Endothelial cell of umbilical vein (primary cell): ENCODE measurements at places on chromosomes 12 and 14.
A peak's percentile ranks its signal among the peaks of the same experiment; 100 is the strongest.

DNA sequence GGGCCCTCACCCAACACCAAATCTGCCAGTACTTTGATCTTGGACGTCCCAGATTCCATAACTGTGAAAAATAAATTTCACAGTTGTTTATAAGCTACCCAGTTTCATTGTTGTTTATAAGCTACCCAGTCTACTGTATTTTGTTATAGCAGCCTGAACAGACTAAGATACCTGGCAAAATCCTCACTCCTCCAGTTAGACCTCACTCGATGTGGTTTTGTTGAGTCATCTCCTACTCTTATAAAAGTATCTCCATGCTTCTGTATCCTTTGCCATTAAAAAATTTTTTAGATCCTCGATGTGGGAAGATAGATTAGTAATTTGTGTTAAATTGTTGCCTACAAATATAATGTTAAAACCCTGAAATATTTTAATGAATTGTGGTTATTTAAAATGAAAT, 16.0 kb downstream of the TXNDC16 start:
- H3K27ac ChIP-seq, result no peak overlapping the region
- no peak overlapping the region for H3K4me3 ChIP-seq
- no peak for DNase-seq
- H3K27me3 ChIP-seq, result no peaks in the 10 kb centered on the region

DNA sequence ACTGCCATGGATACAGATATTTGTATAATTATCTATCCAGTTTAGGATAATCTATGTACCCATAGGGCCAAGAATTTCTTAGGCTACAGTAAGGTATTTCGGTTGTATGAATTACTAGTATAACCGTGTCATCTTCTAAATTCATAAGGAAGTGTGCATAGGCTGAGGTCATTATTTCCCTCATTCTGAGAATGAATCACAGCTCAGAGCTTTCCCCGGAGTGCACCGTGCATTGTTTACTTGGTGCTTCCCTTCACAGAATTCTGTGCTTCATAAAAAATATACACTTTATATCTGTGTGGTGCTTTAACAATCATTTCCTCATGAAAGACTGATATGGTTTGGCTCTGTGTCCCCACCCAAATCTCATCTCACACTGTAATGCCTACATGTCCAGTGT, 514.1 kb downstream of the ETNK1 start:
- no peak overlapping the region for H3K27ac ChIP-seq
- DNase-seq, result peak; percentile 52
- no peaks in the 10 kb centered on the region for H3K4me1 ChIP-seq
- no peaks in the 10 kb centered on the region for H3K27me3 ChIP-seq

GRCh38 chr14:78135450-78135891, 34.7 kb upstream of the NRXN3 start:
- no peak for DNase-seq
- H3K27ac ChIP-seq, result no peak overlapping the region
- no peaks in the 10 kb centered on the region for H3K27me3 ChIP-seq
- H3K4me3 ChIP-seq, result no peak overlapping the region
- no peaks in the 10 kb centered on the region for H3K36me3 ChIP-seq

GRCh38 chr12:93772003-93772700, 95.0 kb downstream of the CRADD start:
- H3K4me1 ChIP-seq, result peaks cover 14% of the 10 kb centered on the region
- no peak overlapping the region for H3K27ac ChIP-seq
- H3K36me3 ChIP-seq, result no peaks in the 10 kb centered on the region

DNA sequence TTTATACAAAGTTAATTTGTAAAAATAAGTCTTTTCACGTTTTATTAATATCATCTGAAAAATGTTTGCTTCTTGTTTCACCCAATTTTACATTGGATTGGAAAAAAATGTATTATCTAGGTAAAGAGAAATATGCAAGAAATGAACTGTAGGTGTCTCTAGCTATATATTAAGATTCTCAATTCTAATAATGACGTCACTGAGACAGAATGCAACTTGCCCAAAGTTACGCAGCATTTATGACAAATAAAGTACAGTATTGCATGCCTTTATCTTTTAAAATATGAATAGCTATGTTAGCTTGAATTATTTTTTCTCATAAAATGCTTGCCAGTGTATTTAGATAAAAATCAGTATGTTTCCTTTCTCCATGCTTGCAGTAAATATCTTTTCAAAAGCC, 728.8 kb downstream of the RERGL start:
- H3K36me3 ChIP-seq, result no peaks in the 10 kb centered on the region
- H3K4me1 ChIP-seq, result no peaks in the 10 kb centered on the region
- no peak for DNase-seq
- H3K27ac ChIP-seq, result no peak overlapping the region
- H3K27me3 ChIP-seq, result no peaks in the 10 kb centered on the region
- no peak overlapping the region for H3K4me3 ChIP-seq

- H3K27ac ChIP-seq, result no peak overlapping the region
- H3K4me1 ChIP-seq, result peaks cover 32% of the 10 kb centered on the region
- H3K4me3 ChIP-seq, result no peak overlapping the region
- H3K27me3 ChIP-seq, result no peaks in the 10 kb centered on the region
These were observed 50.5 kb upstream of the PNMA1 start for GRCh38 chr14:73764406-73765280.

- H3K4me3 ChIP-seq, result no peak overlapping the region
- no peak overlapping the region for H3K27ac ChIP-seq
- no peaks in the 10 kb centered on the region for H3K27me3 ChIP-seq
- DNase-seq, result no peak
- no peaks in the 10 kb centered on the region for H3K36me3 ChIP-seq
These were observed 16.6 kb upstream of the IFI27L2 start for GRCh38 chr14:94145902-94146527.

- H3K27me3 ChIP-seq, result no peaks in the 10 kb centered on the region
- H3K36me3 ChIP-seq, result no peaks in the 10 kb centered on the region
- H3K27ac ChIP-seq, result no peak overlapping the region
- H3K4me1 ChIP-seq, result no peaks in the 10 kb centered on the region
- H3K4me3 ChIP-seq, result no peak overlapping the region
These were observed 165.8 kb upstream of the CNOT2 start for GRCh38 chr12:70077441-70077840.

- H3K27ac ChIP-seq, result no peak within 1 kb of the TSS
- H3K27me3 ChIP-seq, result peaks cover 74% of the 10 kb centered on the region
- no peaks in the 10 kb centered on the region for H3K36me3 ChIP-seq
- peak within 1 kb of the TSS; percentile 34 for H3K4me3 ChIP-seq
- peak; percentile 19 for DNase-seq
These were observed at the start of gene CCND2 for GRCh38 chr12:4273652-4274395. CCND2 (plus strand) TSS chr12:4273762; CDS start chr12:4274041, 279 bp downstream.

GRCh38 chr14:93306812-93307211, 26.0 kb downstream of the BTBD7 start:
- H3K4me1 ChIP-seq, result peaks cover 32% of the 10 kb centered on the region
- H3K36me3 ChIP-seq, result no peaks in the 10 kb centered on the region
- no peak overlapping the region for H3K27ac ChIP-seq
- no peak overlapping the region for H3K4me3 ChIP-seq

DNA sequence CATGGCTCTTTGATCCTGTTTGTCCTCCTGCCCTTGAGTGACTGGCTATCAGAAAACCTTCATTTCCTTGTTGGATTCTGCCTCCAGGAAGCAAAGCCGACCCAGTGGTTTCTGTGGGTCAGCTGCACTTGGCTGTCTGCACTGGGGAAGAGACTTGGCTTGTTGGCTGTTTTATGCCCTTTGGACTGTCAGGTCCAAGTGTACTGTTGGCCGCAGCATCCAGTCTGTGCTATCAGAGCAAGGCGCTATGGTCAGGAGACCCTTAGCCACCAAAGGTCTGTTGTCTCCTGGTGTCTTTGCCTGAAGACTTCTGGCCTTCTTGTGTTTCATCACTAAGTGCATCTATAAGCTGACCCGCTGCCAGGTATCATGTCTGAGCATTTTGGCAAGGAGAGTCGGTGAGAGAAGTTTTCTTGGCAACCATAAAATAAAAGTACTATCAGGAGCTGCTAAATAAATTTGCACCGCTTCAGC, 177.4 kb upstream of the HIF1A start:
- peaks cover 30% of the 10 kb centered on the region for H3K4me1 ChIP-seq
- no peak overlapping the region for H3K4me3 ChIP-seq
- DNase-seq, result peak; percentile 39
- H3K27me3 ChIP-seq, result no peaks in the 10 kb centered on the region
- no peaks in the 10 kb centered on the region for H3K36me3 ChIP-seq
- no peak overlapping the region for H3K27ac ChIP-seq

DNA sequence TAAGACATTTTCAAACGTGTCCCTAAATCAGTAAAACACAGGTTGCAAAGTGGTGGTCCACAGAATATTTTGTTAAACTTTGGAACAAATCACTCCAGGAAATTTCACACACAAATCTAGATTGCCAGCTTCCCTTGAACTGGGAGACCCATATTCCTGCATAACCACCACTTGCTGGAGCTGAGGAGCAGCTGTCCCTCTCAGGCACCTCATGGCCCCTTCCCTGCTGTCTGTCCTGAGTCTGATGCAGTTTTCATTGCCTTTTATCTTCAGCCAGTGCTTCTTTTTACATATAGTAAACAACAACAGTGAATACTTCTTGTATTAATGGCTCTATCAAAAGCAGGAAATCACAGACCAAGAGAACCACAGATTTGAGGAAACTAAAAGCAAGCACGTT, 289.3 kb downstream of the MED13L start:
- H3K27me3 ChIP-seq, result no peaks in the 10 kb centered on the region
- H3K27ac ChIP-seq, result no peak overlapping the region
- H3K36me3 ChIP-seq, result peaks cover 13% of the 10 kb centered on the region

GRCh38 chr14:96354246-96354645, 8.9 kb downstream of the ATG2B start:
- no peak overlapping the region for H3K4me3 ChIP-seq
- no peak overlapping the region for H3K27ac ChIP-seq
- DNase-seq, result no peak
- no peaks in the 10 kb centered on the region for H3K36me3 ChIP-seq
- H3K4me1 ChIP-seq, result no peaks in the 10 kb centered on the region
